Stimulated activated CD4-positive, alpha-beta T cell treated with anti-CD3 and anti-CD28 coated beads, Interleukin-15, amount 100 ng/mL, for 1 hour (primary cell): ENCODE measurements at places on chromosomes 1 and 21.

DNA sequence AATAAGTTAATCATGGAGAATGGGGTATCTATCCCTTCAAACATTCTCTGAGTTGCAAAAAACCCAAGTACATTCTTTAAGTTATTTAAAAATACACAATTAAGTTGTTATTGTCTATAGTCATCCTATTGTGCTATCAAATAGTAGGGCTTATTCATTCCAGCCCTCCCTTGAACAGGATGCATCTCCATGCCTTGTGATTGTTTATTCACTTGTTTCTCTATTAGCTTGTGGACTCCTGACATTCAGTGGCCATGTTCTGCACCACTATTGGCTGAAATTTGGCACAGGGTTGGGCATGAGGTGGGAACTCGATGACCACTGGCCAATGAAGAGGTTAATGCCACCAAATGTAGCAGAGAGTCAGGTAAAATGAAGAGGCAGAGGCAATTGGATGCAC is 272.8 kb downstream of the TNR start:
- no peak for DNase-seq

- DNase-seq = no peak
These were observed 6.2 kb upstream of the APCS start for GRCh38 chr1:159581422-159581821.

- DNase-seq = no peak
These were observed 185.6 kb upstream of the KCNK2 start for GRCh38 chr1:214896921-214897320.

GRCh38 chr1:18632218-18632588 is 1.6 kb downstream of the PAX7 start:
- no peak for DNase-seq

- no peak for DNase-seq
These were observed 63.2 kb downstream of the IER5 start for GRCh38 chr1:181151378-181152326.

DNA sequence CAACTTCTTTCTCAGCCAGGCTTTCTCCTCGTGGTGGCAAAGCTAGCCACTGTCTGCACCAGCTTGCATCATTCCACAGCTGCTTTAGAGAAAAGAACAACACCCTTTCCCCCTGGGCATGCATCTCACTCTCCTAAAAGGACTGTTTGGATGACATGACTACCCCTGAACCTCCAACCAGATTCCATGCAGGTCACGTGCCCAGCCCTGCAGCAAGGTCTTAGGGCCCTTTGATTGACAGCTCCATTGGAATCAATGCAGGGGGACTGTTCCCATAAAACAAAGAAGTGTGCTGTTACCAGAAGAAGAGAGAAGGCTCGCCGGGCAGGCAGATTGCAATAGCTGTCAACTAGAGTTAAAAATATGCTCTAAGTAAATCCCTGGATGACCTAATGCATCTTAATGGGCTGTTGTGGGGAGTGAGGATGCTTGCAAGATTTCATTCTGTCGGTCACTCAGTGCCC is 24.4 kb downstream of the KCNA2 start:
- DNase-seq = no peak

- DNase-seq = no peak
These were observed 221.8 kb upstream of the ESRRG start for GRCh38 chr1:216944864-216945510.

DNA sequence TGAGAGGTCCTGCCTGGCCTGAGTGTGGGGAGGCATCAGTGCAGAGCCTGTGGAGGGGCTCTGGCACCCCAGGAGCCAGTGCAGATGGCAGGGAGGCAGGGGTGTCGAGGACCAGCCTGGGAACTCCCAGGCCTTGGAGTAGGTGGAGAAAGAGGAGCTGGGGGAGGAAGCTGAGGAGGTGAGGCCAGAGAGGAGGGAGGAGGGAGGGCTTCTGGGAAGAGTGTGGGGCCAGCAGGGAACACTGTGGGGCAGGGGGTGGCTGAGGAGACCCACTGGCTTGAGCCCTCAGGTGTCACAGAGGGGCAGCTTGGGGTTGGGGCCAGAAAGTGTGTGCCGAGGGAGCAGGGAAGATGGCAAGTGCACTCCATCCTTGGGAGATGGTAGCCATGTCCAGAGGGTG is 3.8 kb downstream of the COQ8A start:
- DNase-seq = no peak

DNA sequence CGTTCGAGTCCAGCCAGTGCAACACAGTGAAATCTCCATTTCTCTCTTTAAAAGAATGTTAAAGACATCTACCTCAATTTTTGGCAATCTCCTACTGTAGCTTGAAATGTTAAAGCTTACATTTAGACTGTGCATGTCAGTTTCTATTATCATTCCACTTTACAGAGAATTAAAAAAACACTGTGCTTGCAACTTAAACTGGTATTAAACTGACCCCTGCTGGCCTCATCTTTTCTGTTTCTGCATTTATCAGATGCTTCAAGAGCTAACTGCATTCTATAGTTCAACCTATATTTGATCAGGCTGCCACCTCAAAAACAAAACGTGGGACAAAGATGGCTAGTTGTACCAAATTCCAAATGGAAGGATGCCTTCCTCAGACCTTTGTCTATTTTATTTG is 226.5 kb downstream of the SMYD3 start:
- no peak for DNase-seq

GRCh38 chr1:212975111-212975918 is 25.0 kb downstream of the VASH2 start:
- no peak for DNase-seq

GRCh38 chr1:62774971-62775595 is 8.8 kb upstream of the ATG4C start:
- DNase-seq = no peak

GRCh38 chr1:90568436-90568835 is 148.7 kb downstream of the BARHL2 start:
- no peak for DNase-seq

- no peak for DNase-seq
These were observed 29.3 kb downstream of the NUP133 start for GRCh38 chr1:229478852-229479251.

- no peak for DNase-seq
These were observed 905 bp downstream of the LIX1L start for GRCh38 chr1:145956781-145957442.

DNA sequence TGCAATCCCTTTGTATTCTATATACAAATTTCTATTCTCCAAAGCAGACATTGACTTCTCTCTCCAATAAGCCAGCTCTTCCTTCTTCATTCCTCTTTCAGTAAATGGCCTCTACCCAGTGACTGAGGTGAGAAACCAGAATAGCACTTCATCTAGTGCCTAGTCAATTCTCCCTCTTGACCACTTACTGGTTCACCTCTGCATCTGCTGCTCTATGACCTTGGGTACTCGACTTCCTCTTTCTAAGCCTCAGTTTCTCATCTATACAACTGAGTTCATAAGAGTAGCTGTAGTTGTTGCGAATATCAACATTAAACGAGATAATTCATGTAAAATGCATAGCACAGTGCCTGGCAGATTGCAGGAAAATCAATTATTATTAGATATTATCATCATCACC is 12.4 kb downstream of the LYST start:
- no peak for DNase-seq

GRCh38 chr21:41678016-41678923 is 88.6 kb downstream of the RIPK4 start:
- no peak for DNase-seq

DNA sequence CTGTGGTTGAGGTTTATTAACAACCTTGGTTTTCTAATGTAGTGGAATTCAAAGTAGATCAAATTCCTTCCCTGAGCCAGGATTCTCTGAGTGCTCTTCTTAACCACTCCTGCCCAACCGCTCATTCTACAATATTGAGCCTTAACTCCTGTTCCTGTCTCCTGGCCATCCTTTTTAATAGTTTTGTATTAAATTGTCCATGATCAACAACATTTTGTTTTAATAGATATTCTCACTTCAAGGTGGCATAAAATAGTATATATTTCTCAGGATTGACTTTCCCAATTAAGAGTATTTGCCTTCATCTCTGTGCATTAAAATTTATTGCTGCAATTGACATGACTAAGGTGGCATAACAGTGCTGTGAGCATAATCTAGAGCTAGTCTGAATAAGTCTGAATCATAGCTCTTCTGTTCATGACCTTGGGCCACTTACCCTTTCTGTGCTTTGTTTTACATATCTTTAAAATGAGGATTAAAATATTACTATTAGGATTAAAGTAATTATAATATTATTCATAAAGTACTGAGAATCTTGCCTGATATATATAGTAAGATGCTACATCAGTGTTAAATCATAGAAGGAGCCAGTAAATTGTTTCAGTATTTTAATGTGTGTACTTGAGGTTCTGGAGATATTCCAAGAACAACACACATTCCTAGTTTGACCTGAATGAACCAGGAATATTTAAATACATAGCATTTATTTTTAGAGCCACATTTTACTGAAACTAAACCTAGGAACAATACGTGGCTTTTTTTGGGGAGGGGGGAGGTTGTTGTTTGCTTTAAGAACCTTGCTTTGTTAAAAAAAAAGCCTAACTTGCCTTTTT is 76.4 kb downstream of the ADGRL2 start:
- no peak for DNase-seq

GRCh38 chr1:160971618-160972056 is 17.0 kb upstream of the ITLN2 start:
- no peak for DNase-seq

GRCh38 chr1:155223047-155223446 is 14.6 kb downstream of the MTX1 start:
- no peak for DNase-seq

- DNase-seq = no peak
These were observed 68.9 kb downstream of the ZNF644 start for GRCh38 chr1:90952906-90953305.

DNA sequence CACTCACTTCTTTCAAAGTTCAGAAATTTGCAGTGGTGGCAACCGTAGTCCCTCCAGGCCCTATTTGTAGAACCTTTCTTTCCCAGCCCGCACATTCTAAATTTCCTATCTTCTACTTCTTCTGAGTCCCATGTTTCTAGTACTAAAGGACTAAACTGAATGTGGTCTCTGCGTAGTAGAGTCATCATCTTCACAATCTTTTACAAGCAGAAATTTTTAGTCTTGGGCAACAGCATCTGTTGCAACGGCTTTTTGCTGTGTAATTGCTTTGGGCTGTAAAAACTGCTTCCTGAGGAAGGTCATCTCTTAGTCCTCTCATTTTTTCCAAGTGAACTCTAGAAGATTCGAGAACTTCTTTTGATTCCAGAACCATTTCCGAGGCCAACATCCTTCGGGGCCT is 23.9 kb downstream of the VAV3 start:
- DNase-seq = no peak

DNA sequence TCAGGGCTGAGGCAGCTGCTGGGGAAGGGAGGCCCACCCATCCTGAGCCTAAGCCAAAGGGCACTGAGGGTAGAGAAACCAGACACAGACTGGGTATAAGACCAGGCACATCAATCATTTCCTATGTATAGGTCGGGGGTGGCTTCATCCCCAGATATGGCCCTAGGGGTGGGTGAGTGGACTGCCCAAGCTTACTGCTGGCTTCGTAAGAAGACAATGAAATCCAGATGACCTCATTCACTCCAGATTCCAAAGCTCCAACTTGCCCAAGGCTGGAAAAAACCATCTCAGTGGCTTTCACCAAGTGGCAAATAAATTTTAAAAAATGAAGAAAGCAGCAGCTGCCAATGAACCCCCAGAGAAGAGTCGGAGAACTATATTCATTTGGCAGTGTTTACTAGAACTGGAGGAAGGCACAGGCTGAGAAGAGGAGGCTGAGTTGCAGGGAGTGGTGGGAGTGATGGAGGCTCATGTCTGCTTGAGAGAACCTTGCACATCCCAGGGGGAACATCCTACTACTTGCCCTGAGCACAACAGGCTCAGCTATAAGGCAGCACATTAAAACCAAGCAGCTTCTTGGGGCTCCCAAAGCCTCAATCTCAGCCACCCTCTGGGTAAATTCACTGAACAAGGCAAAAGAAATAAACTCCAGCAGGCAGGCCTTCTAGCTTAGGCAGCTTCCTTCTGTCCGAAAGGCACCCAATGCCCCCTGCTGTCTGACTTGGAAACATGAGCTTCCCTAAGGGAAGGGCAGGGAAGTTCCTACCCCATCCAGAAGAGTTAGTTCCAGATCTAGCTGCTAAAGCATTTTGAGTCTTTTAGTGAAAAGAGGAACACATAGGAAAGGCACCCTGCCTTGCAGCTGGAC is 14.1 kb downstream of the PEA15 start:
- no peak for DNase-seq

DNA sequence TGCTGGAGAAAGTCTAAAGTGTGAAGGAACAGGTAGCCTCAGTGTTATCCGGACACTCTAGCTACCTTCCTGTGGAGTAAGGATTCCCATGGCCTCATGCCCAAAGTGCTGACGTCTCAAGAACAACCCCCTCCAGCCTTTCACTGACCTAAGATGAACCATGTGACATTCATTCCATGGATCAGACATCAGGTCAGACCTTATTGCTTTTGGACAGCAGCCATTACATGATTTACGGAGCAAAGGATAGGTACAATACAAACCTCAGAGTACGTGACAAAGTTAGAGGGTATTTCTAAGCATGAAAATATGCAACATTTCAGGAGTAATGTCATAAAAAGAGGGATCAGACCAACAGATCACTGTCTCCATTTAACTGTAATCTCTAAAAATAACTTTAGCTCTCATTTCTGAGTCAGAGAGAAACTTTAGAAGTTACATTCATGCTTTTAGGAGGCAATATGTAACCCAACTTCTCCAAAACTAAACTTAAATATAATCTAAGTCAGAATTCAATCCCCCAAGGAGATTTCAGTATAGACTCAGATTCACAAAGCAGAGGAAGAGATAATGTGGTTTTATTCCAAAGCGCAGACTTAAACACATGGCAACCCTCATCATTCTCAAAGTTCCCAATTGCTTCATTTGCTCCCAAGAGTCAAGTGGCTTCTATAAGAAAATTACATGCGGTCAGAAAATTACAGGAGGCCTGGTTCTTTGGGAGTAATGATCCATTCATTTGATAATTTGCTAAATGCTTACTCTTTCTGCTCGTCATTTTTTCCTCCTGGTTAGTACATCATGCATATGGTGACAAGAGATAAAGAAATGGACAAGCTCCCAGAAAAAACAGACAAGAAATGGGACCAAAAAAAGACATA is 280.4 kb downstream of the SETD4 start:
- no peak for DNase-seq

- no peak for DNase-seq
These were observed 64.1 kb downstream of the PEX14 start for GRCh38 chr1:10538646-10539355.

- DNase-seq = no peak
These were observed 228.4 kb upstream of the DMRTA2 start for GRCh38 chr1:50651476-50652263.

- DNase-seq = no peak
These were observed 55.0 kb downstream of the KAZN start for GRCh38 chr1:14653461-14653960.

DNA sequence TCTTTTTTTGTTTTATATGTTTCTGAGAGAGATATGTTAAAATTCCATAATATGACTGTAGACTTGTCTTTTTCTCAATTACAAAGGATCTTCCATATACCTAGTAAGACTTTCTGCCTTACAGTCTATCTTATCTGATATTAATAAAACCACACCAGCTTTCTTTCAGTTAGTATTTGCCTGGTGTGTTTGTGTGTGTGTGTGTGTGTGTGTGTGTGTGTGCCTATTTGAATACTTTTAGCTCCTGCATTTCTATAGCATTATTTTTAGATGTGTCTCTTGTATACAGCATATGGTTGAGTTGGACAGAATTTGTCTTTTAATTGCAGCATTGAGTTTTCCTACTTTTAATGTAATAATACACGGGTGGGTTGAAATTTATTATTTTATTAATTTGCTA is 27.5 kb downstream of the ST6GALNAC3 start:
- no peak for DNase-seq

- no peak for DNase-seq
These were observed 92.1 kb downstream of the CEP350 start for GRCh38 chr1:180046674-180047073.

GRCh38 chr1:7313826-7314225 is 457.3 kb upstream of the VAMP3 start:
- DNase-seq = no peak
